ENCODE measurements at places on chromosomes 3 and 15. TPM values are rescaled to one million over a fixed set of nuclear protein-coding genes. Genes with fewer than 3 reads are reported as not detected.

IL20RB gene
- 2.7 TPM for total RNA-seq

CA12 gene
- total RNA-seq, result 42.1 TPM

LRCH3 gene
- total RNA-seq, result 54.2 TPM

MUC13 gene
- total RNA-seq, result 0.18 TPM

GPX1 gene
- 436 TPM for total RNA-seq

LMAN1L gene
- not detected for total RNA-seq

LARP6 gene
- 42.6 TPM for total RNA-seq

PPARG gene
- 16.2 TPM for total RNA-seq

SAXO2 gene
- total RNA-seq, result 0.65 TPM

H1-8 gene
- total RNA-seq, result not detected

RAB43 gene
- total RNA-seq, result 14.3 TPM

CIDEC gene
- 0.14 TPM for total RNA-seq

All from smooth muscle cell of bladder (primary cell).